Activated naive CD4-positive, alpha-beta T cell treated with anti-CD3 and anti-CD28 coated beads for 36 hours (primary cell): ENCODE measurements at places on chromosomes 7 and 10. TPM values are rescaled to one million over a fixed set of nuclear protein-coding genes. Genes with fewer than 3 reads are reported as not detected.

The BPGM gene
- 14.2 TPM for total RNA-seq

The LRRC18 gene
- not detected for total RNA-seq

The TMEM229A gene
- not detected for total RNA-seq

The HSPA12A gene
- total RNA-seq = 0.05 TPM

The GPR26 gene
- not detected for total RNA-seq

The MMD2 gene
- total RNA-seq = not detected

- peak; percentile 25 for DNase-seq
These were observed 27.9 kb upstream of the ASCC1 start for GRCh38 chr10:72243822-72244437.

DNA sequence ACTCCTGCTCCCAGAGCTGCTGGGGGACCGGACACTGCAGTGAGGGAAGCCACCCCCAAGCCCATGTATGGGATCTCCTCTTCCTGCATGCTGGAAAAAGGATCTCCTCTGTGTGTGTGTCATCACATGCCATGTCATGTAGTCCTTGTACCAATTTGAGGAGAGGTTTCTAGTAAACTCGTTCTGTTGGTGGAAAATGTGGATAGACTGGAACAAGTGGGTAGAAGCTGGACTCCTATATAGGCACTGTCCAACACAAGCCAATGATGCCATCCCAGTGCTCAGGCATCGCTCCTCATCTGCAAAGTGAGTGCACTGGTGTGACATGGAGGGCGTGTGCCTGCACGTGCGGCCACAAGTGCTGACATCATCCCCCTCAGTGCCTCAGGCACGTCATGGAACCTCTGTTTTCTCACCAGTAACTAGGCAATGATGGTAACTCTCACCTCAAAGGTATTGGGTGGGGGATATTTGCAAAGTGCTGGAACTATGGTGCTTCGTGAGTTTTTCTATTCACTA lies 19.3 kb downstream of the MYO1G start:
- peak; percentile 65 for DNase-seq

DNA sequence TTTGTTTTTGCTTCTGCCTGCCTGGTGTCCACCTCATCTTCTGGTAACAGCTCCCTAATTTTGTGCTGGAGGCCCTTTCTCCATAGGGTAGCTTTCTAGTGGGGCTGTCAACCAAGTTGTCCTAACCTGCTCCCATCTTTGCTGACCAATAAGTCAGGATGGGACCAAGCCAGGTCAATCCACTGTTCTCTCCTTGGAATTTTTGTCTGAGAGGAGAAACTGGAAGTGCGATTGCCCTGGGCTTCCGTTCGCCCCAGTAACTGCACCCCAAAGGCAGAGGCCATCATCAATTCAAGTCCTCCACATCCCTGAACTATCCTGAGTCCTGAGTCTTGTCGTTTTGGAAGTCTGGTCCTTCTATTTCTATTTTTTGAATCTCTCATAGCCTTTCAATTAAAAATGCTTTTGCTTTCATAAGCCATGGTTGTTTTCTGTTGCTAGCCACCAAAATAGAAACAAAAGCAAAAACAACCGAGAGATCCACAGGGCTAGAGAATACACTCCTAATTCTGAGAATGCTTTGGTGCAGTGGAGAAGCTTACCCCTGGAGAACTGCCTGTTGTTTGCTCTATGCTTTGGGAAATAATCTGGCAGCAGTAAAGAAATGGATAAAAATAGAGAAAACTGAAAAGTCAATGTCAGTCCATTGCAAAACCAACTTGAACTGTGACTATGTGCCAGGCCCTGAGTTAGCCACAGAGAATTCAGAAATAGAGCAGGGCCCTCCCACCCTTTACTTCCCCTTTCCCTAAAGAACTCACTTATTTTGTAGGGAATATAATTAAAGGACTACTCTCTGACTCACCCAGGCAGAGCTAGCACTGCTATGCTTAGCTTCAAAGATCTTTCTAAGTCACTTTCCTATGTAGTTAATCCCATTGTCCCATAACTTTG lies 368.1 kb downstream of the CXCL12 start:
- DNase-seq = no peak

DNA sequence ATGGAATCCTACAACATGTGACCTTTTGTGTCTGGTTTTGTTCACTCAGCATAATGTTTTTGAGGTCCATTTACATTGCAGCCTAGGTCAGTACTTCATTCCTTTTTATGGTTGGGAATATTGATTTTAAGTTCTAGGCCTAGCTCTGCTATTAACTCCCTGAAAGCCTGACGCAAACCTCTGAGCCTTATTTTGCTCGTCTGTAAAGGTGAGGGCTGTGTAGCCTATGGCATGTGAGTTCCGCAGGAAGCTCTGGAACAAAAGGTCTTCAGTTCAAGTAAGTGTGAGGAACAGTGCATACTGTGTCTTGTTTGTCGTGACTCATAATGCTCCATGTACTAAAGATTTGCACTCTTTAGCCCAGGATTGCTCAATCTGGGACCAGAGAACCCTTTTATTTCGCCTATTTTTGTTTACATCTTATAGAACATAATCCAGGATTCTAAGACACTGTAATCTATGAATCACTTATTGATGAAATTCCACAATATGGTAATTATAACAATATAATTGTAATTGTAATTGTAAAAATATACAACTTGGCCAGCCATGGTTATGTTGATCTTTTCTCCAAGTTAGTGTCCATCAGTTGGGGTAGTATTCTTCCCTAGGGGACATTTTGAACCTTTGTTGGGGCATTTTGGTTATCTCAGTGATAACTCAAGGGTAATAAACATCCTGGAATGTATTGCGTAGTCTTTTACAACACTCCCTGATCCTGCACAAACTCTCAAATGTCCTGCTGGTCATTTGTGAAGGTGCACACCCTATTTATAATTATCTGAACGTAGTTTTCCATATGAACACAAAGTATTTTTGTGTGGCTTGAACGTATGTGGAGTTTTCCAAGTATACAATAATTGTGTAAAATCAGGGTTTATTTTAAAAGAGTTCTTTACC lies 184.7 kb downstream of the VTI1A start:
- DNase-seq = no peak

- no peak for DNase-seq
These were observed 56.1 kb upstream of the ARID5B start for GRCh38 chr10:61845196-61845949.

- no peak for DNase-seq
These were observed 51.4 kb upstream of the NFKB2 start for GRCh38 chr10:102344067-102344466.

- DNase-seq = no peak
These were observed 37.0 kb upstream of the RHOBTB1 start for GRCh38 chr10:60980997-60981396.
